ENCODE measurements at places on chromosomes 7 and 10.

GRCh38 chr7:100476903-100477870, 1.8 kb downstream of the TSC22D4 start:
- DNase-seq: no peak

GRCh38 chr10:77497748-77498147, 139.9 kb downstream of the KCNMA1 start:
- no peak for DNase-seq

- DNase-seq: no peak
Observed at GRCh38 chr7:25424113-25424512, 195.8 kb upstream of the NPVF start.

DNA sequence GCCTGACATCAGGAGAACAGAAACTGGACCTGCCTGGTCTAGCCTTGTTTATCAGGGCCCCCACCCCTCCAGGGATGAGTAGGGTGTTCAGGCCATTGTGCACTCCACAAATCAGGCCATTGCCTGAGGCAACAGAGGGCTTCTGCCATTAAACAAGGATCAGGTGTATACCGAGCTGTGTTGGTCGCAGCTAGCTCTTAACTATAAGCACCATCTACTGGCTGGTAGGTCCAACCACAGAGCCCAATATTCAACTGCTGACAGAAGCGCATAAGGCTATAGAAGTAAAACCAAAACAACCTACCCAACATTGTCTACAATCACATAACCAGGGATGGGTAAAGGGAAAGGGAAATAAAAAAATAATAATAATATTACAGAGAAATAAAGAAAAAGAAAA, 451.7 kb upstream of the TEX47 start:
- no peak for DNase-seq

GRCh38 chr7:106773228-106773627, 91.9 kb upstream of the PIK3CG start:
- DNase-seq: no peak

DNA sequence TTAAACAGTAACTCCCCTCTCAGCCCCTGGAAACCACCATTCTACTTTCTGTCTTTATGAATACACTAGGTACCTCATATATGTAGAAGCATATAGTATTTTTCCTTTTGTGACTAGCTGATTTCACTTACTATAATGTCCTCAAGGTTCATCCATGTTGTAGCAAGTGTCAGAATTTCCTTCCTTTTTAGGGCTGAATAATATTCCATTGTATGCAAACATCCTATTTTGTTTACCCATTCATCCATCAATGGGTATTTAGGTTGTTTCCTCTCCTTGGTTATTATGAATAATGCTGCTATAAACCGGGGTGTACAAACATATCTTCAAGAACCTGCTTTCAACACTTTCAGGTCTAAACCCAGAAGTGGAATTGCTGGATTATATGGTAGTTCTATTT, 125.3 kb downstream of the SGMS1 start:
- DNase-seq: no peak

DNA sequence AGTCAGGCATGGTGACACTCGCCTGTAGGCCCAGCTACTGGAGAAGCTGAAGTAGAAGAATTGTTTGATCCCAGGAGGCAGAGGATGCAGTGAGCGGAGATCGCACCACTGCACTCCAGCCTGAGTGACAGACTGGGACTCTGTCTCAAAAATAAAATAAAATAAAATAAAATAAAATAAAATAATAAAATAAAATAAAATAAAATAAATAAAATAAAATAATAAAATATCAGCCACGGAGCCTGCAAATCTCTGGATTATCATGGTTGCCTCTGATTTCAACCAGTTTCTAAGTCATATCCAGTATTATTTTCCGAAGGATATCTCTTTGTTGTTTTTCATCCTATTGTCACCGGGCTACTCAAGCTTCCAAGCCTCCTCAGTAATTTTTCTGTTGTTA, 51.7 kb upstream of the FZD8 start:
- DNase-seq: no peak

DNA sequence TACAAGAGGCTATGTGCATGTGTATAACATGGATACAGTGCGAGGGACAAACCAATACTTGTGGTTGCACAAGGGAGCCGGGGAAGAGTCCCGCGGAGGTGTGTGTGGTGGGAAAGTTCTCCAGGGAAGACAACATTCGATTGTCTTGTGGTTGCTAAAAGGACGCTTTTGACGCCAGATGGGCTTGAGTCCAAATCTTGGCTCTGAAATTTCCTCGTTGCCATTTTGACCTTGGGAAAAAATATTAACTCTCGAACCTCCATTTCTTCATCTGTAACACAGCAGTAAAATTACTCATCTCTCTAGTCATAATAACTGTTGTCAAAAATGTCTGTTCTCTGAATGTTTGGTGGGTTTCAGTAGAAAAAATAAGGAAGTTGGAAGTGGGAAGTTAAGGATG, 16.5 kb downstream of the PLXDC2 start:
- DNase-seq: no peak

- no peak for DNase-seq
Observed at GRCh38 chr10:109475711-109476421, 447.4 kb downstream of the XPNPEP1 start.

- no peak for DNase-seq
Observed at GRCh38 chr10:30803892-30804322, 174.4 kb upstream of the LYZL2 start.

GRCh38 chr7:50655490-50655889, 90.3 kb upstream of the DDC start:
- DNase-seq: no peak

- DNase-seq: no peak
Observed at GRCh38 chr7:118259115-118259514, 34.6 kb downstream of the ANKRD7 start.

DNA sequence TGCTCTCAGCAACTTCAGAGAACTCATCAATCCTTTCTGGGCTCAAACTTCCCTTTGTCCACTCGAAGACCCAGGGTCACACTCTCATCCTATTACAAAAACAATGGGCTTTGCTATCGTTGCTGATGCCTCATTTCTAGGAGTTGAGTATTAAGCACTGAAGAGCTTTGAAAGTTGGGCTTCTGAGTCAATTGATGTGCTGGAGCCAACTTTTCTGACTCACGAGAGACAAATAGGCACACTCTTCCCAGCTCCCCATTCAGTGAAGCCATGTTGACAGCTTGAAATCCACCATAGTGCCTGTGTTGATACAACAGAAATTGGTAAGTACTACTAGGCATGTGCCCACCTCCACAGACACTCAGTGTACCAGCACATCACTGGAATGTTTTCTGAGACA, 97.5 kb upstream of the PRSS58 start:
- no peak for DNase-seq

DNA sequence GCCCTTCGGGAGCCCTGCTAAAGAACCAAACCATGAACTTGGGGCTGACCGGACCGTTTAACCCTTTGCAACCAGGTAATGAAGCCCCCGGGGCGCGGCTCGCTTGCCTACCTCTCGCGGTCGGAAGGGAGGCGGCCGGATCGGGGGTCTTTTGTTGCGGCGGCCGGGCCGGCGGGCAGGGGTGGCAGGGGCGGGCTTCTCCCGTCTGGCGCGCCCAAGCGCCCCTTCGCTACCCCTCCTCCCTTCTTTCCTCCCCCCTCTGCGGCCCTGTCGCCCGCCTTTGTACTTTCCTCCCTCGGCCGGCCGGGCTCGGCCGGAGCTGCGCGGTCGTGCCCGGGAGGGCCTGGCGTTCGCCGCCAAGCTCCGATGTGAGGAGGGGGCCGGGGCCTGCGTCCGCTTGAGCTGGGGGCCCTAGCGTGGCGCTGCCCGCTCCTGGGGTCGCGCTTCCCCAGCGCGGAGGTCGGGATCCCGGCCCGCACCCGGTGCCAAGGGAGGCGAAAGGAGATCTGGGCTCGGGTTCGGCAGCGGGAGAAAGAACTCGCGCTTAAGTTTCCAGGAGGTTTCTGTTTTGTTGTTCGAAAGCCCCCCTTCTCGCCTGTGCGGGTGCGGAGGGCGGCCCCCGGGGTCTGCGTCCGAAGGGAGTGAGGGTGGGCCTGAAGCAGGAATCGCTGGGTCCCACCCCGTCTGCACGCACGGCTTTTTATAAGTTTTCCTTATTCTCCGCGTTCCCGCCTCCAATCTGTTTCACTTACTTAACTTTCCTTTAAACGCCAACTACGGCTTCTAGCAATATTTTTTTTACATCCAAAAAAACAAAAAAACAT, 436.8 kb upstream of the GALNT17 start:
- no peak for DNase-seq

DNA sequence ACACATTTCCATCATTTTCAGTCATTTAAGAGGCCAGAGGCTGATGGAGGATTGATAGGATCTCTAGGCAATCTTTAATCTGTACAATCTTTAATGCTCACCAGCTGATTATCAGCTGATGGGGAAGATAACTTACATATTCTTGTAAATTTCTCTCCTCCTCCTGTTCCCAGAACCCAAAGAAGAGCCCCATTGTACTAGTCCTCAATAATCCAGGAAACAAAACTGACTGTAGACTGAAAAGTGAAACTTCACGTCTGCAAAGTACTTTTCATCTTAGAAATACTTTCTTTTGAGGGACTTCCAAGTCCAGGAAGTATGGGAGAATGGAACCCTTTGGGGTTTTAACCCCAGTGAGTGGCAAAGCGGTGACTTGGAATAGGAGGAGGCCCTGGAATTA, 283.3 kb downstream of the FRMD4A start:
- DNase-seq: no peak

DNA sequence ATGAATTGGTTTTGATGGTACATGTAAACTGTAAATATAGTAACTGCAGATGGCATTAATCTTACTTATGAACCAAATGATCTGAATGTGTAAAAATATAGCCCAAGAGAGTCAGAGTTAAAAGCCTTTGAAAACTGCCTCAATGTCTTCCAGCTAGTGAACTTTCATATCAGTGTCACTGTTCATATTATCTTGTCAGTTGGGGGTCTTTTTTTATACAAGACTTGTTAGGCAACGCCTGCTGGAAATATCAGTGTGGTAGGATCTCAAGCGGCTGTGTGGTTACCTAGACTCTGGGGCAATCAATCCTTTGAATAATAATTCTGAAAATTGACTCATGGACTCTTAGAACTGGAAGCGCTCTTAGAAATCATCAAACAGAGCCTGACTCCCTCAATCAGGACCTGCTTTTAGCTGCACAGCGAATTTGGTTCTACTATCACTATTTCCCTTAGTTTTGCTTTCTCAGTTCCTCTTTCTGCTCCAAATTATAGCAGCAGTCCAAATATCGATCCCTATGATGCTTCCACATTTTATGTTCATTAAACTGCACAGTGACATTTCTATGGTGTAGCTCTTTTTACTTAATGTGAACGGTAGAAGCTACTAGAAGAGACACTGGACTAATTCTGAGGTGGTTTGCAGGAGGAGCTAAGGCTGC, 100.1 kb upstream of the COL1A2 start:
- DNase-seq: no peak

GRCh38 chr7:29102558-29103151, 43.7 kb downstream of the CPVL start:
- no peak for DNase-seq

DNA sequence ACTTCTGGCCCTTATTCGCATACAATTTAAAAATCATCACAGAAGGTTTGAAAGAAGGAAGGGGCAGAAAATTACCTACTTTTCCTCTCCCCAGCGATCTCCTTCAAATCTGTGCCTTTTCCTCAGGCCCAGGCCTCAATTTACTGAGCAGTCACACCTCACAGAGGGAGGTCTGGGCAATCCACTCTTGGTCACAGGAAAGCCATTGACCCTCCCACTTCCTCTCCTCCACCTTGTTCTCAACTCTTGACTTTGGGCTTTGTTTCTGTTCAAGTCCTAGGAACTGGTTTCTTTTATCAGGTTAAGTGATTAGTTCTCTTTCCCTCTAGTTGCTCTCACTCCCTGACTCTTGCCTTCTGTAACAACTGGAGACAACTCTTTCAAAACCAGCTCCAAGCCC, 37.0 kb upstream of the ATRNL1 start:
- no peak for DNase-seq

DNA sequence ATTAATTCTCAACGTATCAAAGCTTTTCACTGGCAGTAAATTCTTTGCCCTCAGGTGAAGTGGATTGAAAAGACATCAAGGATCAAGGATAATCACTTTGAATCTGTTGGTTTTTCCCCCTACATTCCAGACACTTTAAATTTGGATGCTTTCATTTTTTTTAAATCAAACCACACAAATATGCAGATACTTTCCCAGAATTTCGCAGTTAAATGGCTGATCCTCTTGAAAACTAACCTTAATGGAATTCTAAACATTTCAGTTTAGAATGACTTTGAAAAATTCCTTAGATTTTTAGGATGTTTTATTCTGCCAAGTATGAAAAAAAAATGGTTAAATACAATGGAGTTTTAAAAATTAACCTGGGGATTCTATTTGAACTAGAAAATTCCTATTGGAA, 325.9 kb downstream of the GFRA1 start:
- DNase-seq: no peak

DNA sequence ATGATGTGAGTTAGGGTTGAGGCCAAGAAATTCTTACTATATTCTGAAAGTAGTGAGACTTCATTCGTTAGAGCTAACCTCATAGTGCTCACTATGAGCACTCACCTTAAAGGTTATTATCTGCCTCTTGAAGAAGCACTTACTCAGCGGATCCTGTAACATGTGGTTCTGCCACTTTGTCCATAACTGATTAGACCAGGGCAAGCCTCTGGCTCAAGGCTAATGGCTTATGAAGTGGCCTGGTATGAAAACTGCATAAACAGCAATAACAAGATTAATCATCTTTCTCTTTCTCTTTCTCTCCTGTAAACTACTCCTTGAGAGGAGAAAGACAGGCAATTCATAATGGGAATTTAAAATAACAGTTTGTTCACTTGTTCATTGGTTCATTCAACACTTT, 82.8 kb downstream of the MAPK8 start:
- no peak for DNase-seq

DNA sequence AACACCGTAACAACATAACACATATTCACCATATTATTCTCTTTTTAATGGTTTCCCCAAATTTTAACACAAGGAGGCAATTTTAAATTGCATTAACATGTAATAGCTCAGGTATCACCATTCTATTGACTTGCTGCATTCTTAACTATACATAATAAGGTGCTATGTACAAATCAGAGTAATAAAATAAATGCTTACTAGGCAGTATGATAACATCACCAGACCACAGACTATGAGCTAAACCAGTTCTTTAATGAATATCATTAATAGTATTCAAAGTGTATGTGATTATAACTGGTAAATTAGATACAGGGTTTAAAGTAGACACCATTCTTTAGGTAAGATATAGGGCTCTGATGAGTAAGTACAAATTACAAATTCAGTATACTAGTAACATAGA, 226.6 kb downstream of the DNAJC1 start:
- no peak for DNase-seq

DNA sequence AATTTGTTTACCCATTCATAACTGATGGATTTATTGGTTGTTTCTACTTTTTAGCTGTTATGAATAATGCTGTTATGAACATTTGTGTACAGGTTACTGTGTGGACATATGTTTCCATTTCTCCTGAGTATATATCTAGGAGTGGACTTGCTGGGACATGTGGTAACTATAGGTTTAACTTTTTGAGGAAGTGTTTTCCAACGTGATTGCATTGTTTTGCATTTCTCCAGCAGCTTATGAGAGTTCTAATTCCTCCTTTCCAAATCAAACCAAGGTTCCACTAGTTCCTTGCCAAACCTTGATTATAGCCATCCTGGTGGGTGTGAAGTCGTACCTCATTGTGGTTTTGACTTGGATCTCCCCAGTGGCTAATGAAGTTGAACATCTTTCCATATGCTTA, 2.6 kb upstream of the PRF1 start:
- no peak for DNase-seq

GRCh38 chr10:100747456-100748230, 2.3 kb downstream of the PAX2 start:
- DNase-seq: no peak

- DNase-seq: no peak
Observed at GRCh38 chr7:12549106-12549505, 21.4 kb upstream of the SCIN start.
